ENCODE measurements at places on chromosomes 16 and 17. TPM values are rescaled to one million over a fixed set of nuclear protein-coding genes. Genes with fewer than 3 reads are reported as not detected.

GRCh38 chr17:74738051-74738996 is 1.3 kb downstream of the RAB37 start:
- DNase-seq: no peak

GRCh38 chr16:3013491-3013951 is 798 bp downstream of the CLDN9 start:
- no peak for DNase-seq

DNA sequence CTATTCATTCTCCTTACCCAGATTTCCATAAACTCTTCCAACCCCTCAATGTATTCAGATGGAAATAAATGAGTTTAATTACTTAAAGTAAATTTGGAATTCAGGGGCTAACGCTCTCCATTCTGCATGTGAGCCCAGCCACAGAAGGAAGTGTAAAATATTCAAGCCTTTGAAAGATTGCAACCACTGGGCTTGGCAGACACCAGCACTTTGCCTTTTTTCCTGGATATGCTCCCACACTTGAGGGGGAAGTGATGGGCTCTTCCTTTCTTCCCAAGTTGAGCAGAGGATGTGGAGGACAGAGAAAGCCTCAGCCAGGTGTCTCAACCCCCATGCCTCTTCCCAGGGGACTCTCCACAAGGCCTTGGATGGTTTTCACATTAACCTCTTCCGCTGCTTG is 825.1 kb upstream of the EEF2KMT start:
- DNase-seq: no peak

GRCh38 chr16:29790949-29791844 is 646 bp downstream of the KIF22 start:
- no peak for DNase-seq

DNA sequence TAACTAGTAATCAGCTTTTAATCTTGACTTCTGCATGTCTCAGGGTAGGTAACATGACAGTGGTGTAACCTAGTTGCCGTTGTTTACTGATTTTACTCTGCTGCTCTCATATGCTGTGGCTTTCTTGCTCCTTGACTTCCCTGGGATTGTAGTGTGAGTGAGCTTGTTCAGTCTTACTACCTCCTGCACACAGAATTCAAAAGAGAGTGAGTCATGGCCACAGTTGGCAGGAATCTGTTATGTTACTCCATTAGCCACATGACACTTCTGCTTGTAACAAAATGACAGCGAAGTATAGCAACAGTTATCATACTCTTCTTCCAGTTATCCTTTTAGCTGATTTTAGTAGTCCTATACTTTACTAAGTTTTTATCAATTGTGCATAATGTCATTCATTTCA is 18.8 kb downstream of the TNRC6A start:
- no peak for DNase-seq

DNA sequence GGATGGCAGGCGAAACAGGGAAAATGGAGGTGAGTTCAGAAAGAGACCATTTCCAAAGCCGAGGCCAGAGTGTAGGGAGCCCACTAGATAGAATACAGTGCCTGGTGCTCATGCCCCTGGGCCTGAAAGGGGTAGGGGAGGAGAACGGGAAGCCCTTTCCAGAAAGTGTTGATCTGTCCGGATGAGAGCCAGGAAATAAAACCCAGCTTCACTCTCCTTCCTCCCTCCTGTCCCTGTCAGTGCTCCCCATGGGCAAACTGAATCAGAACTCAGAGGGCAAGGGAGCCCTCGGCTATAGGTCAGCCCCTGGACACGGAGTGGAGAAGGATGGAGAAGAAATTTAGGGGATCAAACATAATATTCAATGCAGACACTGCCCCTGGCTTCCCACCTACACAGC is 57.7 kb upstream of the RPL38 start:
- no peak for DNase-seq

- DNase-seq: peak; percentile 24
Measured at GRCh38 chr17:49497148-49498028, 2.3 kb downstream of the NGFR start.

DNA sequence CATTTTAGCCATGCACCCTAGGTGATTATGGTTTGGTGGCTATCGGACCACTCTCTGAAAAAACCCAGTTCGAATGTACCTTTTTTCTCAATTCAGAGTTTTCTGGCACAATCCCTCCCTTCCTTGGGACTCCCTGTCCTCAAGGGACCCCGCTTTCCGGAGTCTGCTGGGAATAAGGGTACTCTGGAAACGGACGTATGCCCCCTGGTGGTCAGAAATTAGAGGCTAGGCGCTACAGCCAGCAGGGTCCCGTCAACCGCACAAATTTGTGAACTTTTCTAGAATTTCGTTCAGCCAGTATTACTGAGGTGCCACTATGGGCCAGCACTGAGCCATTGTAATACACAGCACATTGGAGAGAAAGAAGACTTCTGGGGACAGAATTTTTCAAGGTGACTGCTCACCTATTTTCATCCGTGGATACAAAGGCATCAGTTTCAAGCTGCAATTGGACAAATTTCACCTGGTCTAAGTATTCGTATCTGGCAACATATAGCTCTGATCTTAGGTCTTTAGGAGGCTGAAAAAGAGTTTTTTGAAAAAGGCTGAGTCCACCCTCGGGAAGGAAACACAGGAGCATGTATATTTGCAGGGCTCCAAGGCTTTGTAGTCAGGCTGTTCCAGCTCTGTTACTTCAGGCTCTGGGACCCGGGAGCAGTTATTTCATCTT is 27.1 kb upstream of the CRYBA1 start:
- peak; percentile 50 for DNase-seq

DNA sequence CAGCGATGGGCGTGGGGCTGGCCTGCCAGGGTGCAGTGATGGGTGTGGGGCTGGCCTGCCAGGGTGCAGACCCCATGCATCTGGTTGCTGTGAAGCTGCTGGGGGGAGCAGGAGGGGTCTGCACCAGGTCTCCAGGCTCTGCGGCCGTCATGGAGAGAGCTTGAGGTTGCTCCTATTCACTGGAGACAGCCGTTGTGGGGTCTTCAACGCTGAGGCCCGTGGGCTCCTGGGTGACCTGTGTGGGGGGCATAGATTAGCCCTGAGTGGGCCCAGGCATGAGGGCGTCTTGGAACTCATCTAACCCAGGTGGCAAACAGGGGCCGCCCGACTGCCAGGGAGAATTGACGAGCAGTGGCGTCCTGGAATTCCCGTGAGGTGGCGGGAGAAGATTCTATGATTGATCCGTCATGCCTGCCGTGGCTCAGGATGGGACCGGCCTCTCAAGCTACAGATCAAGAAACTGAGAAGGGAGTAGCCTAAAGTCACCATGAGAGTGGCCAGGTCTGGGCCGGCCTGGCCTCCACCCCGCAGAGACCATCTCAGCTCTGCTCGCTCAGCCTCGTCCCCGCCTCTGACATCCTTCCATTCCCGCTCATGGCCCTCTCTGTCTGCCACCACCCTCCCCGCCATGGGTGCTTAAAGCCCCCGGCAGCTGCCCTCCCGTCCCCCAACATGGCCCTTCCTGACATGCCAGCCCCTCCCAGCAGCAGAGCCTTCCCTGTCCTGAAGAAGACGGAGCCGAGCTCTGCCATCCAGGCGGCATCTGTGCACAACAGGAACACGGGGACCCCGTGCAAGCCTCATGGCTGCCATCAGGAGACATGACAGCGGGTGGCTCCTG is 50.7 kb upstream of the ACSF3 start:
- DNase-seq: no peak

DNA sequence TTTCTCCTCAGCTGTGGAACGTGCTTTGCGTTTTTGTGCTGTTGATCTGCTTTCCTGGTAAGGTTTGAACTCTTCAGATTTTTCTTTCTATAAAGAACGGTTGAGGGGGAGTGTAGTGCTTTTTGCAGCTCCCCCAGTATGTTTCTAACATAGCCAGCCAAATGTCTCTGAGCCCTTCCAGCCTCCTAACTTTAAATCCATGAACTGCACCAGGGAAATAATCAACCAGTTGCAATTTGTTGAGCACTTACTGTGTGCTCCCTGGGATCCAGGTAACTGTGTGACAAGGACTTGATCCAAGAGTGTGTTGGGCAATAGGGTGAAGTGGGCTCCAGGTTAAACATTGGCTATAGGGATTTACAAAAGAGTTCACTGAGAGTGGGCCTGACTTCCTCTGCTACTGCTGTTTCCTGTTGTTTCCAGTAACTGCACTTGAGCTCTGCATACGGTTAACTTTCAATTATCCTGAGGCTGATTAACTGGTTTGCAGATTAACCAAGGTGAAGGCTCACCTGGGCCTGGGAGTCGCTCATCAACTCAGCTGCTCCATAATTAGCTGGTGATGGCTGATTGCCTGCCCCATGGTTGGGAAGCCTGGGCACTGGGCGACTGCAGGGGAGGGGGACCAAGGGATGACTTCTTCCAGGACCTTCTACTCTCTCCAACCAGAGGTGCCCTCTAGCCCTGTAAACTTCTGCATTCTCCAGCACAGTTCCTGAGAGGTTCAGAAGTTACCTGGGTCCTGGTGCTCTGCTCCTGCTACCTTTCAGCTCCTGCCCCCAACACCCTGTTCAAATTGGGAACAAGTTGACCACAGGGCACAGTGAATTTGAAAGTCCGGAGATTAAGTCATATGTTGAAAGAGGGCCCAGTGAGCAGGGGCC is 19.5 kb downstream of the HLF start:
- peak; percentile 79 for DNase-seq

- DNase-seq: no peak
Measured at GRCh38 chr16:84449156-84450140, 55.0 kb downstream of the MEAK7 start.

DNA sequence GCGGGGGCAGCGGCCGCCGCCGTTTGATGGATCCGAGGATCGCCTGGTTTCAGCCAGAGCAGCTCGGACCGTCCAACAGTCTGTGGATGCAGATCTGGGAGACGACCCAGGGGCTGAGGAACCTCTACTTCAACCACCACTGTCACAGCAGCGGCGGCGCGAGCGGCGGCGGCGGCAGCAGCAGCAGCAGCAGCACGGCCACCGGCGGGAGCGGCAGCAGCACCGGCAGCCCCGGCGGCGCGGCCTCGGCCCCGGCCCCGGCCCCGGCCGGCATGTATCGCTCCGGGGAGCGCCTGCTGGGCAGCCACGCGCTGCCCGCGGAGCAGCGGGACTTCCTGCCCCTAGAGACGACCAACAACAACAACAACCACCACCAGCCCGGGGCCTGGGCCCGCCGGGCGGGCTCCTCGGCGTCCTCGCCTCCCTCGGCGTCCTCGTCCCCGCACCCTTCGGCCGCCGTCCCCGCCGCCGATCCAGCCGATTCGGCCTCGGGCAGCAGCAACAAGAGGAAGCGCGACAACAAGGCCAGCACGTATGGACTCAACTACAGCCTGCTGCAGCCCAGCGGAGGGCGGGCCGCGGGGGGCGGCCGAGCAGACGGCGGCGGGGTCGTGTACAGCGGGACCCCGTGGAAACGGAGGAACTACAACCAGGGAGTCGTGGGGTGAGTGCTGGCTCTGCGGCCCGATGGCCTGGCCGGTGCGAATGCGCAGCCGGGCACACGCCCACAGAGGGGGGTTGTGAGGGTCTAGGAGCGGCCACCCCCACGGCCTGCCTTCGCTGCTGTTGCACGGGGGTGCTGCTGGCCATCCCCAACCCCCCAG is 702 bp downstream of the TENT4B start:
- peak; percentile 60 for DNase-seq

DNA sequence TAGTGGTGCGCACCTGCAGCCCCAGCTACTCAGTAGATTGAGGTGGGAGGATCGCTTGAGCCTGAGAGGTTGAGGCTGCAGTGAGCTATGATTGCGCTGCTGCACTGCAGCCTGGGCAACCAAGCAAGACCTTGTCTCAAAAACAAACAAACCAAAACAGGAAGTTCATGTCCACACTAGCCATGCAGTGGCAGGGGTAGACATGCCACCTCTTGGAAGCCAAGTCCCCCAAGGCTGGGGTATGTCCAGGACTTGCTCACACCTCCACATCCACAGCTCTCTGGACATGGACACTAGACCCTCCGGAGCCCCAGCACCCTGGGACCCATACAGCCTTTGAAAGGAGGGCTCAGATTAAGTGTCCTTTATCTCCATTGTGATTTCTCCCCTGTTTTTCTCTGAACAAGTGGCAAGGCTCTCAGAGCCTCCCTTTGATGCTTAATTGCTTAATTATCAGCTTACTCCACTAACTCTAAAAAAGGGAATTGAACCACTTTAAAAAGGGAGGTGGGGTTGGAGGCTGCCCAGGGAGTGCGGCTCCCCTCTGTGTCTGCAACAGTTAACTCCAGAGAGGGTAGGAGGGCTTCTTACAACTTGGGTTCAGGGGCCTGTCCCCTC is 424.6 kb upstream of the C16orf82 start:
- DNase-seq: no peak

- DNase-seq: peak; percentile 55
Measured at GRCh38 chr17:78935419-78936323, 10.5 kb upstream of the TIMP2 start.

- DNase-seq: no peak
Measured at GRCh38 chr16:8713635-8714172, 39.3 kb downstream of the ABAT start.

GRCh38 chr16:58960034-58960433 is 225.9 kb upstream of the GOT2 start:
- DNase-seq: no peak

DNA sequence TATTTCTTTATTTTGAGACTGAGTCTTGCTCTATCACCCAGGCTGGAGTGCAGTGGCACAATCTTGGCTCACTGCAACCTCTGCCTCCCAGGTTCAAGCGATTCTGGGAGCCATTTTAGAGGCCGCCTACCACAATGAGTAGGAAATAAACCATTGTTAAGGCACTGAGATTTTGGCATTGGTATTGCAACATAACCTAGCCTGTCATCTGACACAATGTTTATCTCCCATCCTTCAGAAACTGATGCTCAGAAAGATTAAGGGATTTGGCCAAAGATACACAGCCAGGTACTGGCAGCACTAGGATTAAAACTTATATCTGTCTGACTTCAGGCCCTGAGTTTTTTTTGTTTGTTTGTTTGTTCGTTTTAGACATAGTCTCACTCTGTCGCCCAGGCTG is 8.0 kb upstream of the COPS3 start:
- DNase-seq: no peak

GRCh38 chr17:55453839-55454557 is 32.4 kb upstream of the MMD start:
- no peak for DNase-seq

GRCh38 chr17:266701-267667 is 85.5 kb upstream of the DOC2B start:
- peak; percentile 42 for DNase-seq

DNA sequence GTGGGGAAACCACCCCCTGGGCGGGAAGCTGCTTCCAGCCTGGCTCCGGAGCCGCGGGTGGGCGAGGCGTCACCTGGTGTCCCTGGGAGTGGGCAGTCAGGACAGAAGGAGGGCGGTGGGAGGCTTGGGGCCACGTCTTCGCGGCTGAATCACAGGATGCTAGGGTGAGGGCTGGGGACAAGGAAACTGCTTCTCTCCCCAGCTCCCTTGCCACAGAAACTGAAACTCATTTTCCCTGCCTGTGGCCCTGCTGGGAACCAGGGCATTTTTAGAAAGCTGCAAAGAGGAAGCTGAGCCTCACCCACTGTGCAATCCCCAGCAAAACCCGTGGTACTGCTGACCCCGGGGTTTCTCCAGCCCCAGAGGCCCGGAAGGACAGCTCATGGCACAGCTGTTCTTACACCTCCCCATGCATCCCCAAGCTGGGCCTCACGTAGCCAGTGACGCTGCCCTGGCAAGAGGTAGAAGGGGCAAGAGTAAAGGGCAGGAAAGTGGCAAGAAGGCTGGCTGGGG is 8.2 kb downstream of the RHBDF2 start:
- peak; percentile 85 for DNase-seq

CIITA gene
- 11.9 TPM for polyA plus RNA-seq

DNAAF1 gene
- 0.55 TPM for polyA plus RNA-seq

PIK3R6 gene
- 2.4 TPM for polyA plus RNA-seq

MSLN gene
- 62.0 TPM for polyA plus RNA-seq

HASPIN gene
- polyA plus RNA-seq: 2.7 TPM

ARMC7 gene
- polyA plus RNA-seq: 9.3 TPM

CACNA1H gene
- polyA plus RNA-seq: 9.8 TPM

ELMO3 gene
- polyA plus RNA-seq: 34.0 TPM

RSPRY1 gene
- polyA plus RNA-seq: 44.3 TPM

KRTAP3-2 gene
- not detected for polyA plus RNA-seq

SLC5A10 gene
- 0.30 TPM for polyA plus RNA-seq
